ENCODE measurements at places on chromosomes 2 and 18.
A peak's percentile ranks its signal among the peaks of the same experiment; 100 is the strongest.

DNA sequence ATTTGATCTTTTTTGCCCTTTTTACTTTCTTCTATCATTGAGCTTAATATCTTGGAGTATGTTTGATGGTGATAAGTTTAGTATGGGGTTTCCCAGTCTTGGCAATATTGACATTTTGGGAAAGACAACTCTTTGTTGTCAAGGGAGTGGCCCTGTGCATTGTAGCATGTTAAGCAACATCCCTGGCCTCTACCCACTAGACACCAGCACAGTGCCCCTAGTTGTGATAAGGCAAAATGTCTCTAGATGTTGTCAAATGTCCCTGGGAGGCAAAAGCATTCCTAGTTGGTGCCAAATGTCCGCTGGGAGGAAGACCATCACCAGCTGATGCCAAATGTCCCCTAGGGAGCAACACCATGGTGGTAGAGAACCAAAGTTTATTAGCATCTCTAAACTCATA, 28.2 kb downstream of the GULP1 start:
- DNase-seq, result no peak

GRCh38 chr18:35578481-35578880, 3.1 kb upstream of the GALNT1 start:
- no peak for DNase-seq

DNA sequence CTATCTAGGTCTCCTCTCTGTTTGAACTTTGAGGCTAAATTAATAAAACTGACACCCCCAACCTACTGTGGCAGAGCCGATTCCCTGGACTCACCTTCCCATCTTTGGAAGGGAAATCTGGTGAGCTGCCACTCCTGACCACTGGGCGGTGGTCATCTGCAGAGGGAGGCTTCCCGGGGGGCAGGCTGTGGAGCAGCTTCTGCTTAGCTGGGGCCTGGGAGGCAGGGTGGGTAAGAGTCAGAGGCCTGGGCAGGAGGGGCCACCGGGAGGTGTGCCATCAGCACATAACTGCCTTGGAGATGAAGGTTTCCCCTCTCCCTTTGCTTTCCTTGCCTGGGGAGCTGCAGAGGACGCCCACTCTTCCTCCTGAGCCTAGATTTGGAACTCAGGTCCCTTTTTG, 2.3 kb upstream of the NPPC start:
- no peak for DNase-seq

GRCh38 chr2:174607989-174608865, 10.6 kb upstream of the WIPF1 start:
- peak; percentile 28 for DNase-seq

- peak; percentile 3 for DNase-seq
Observed at GRCh38 chr18:9575558-9575957, 38.8 kb downstream of the PPP4R1 start.

GRCh38 chr2:192247456-192247855, 52.7 kb upstream of the TMEFF2 start:
- no peak for DNase-seq

GRCh38 chr2:177902395-177903163, 170.0 kb downstream of the PDE11A start:
- no peak for DNase-seq

DNA sequence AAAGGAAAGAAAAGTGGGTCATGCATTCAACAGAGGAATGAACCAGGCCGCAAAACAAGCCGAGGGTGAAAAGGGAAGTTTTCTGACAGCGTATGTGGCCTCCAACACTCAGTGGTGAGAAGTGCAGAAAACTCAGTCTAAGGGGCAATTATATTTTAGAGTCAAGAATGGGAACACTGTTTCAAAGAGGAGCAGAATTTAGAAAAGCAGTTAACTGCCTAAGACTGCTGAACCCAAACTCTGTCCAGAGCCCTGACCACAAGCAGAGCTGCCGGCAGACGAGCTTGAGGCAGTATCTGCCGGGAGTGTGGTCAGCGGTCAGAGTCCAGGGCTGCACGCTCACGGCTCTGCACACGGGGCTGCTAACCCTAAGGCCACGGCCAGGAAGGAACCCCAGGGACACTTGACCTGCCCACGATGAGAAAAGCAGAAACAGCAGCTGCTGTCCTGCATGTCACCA, 347.0 kb upstream of the ID2 start:
- no peak for DNase-seq

GRCh38 chr2:205811387-205811786, 129.1 kb downstream of the NRP2 start:
- no peak for DNase-seq

DNA sequence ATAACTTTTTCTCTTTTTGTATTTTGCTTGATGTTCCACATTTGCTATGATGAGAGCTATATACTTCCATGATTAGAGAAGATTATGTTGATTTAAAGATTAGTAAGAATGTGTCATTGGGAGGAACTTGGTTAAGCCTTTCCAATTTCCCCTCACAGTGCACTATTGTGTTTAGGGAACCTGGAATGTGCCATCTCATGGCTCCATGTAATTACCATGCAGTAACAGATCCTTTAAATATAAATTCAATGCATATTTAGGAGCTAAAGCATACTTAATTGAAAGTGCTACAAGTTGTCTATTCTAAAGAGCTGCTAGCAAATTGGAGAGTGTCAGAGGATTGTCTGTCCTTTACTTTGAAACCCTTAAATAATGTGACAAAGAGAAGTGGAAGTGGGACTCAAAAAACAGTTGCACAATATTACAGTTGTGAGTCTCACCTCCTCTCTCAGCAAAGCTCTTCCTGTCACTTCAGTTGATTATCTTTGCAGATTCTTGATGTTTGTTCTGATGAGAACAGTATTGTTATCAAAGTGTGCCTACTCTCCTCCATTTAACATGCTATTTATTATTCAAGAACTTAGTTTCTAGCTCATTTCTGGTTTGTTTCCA, 1162.7 kb upstream of the ZEB2 start:
- DNase-seq, result no peak

DNA sequence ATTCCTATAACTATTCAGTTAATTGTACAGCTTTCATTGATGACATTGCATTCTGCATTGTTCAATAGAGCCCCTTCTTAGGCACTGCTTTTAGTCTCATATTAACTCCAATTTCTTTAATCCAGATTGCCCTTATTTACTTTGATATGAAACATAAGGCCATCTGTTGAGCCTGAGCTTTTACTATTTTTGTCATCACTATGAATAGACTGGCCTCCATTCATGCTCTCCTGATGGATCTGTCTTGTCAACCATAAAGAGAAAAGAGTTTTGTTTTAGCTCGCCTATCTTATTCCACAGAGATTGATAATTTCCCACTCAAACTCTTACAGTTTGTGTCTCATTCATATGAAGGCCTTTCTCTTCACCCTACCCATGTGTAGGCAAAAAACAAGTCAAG, 159.2 kb upstream of the DTNA start:
- no peak for DNase-seq

DNA sequence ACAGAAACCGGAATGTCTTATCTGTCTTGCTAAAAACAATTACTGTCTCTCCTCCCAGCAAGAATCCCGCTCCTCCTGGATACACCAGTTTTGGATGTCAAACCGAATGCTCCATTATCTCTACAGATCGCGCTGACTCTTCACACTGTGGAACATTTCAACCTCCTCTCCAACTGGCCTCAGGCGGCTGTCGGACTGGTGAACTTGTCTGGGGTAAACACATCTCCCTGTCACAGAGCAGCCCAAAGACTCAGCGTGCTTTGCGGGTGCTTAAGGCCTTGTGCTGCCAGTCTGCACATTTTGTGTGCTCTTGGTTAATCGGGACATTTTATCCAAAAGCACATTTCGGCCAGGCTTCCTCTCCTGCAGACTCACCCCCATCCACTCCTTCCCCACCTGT, 173.1 kb downstream of the ICOS start:
- DNase-seq, result no peak

DNA sequence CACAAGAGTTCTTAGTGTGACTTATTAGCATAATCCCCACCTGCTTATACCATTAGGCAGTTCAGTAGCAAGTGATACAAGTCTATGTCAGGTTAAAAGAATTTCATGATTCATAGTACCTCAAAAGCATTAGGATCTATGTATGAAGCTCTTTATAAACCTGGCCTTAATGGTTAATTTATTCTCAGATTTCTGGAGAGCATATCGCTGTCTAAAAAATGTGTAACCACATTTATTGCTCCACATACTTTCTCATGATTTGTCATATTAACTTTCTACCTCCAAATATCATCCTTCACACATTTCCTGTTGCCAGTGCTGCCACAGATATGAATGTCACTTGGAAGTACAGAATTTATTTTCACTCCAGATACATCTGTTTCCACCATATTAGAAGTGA, 332.8 kb upstream of the MAP2 start:
- DNase-seq, result no peak

DNA sequence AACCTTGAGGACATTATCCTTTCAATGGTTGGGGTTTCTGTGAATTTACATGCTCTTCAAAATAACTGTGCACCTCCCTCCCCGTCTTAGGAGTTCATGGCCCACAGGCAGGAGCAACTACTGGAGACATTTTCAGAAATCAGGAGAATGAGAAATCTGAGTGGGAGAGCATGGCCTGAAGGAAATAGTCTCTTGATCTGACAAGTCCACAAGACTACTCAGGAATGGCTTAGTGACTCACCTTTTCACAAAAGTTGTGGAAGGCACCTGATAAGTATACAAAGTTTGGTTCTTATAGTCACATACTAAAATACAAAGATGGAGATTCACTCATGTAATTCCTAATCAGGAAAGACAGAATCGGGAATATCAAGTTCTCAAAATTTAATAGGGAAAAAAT, 83.6 kb upstream of the NCKAP5 start:
- DNase-seq, result no peak

- no peak for DNase-seq
Observed at GRCh38 chr2:9315280-9315847, 108.0 kb downstream of the ITGB1BP1 start.

DNA sequence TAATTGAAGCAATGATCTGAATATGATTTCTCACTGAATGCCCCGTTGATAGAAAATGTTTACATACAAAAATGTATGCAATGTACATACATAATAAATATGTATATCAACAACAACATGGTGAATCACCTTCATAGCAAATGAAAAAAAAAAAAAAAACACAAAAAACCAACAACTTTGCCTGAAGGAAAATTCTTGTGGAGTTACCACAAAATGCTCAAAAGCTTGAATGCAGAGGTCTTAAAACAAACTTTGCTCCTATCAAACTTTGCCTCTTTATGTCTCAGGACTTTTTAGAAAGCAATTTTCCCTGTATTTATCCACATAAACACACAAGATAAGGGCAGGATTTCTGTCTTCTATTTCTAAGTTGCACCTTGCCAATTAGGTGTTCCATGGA, 92.9 kb upstream of the SIX2 start:
- no peak for DNase-seq
